ENCODE measurements at places on chromosomes 2 and 18.

DNA sequence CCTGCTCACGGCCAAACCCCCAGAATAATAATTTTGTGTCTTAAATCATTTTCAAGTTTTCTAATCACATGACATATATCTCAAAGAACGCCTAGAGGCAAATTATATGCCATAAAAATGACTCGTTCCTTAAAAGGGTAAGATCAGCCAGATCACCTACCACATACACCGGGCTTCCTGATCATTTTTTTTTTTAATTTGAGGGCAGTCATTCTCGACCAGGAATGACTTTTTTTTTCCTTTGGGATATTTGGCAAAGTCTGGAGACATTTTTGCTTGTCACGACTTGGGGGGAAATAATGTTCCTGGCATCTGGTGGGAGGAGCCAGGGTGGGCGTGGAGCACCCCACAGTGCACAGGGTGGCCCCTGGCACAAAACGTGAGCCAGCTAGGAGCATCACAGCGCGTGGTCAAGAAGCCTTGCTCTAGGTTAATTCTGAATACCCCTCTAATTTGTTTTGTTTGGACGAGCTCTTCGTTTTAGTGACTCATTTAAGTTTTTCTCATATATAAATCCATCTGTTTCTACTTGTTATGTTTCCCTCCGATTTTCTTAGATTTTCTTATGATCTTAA lies 94.9 kb downstream of the TWIST2 start:
- DNase-seq: no peak

GRCh38 chr2:23330214-23330613 lies 54.8 kb upstream of the KLHL29 start:
- no peak for DNase-seq

GRCh38 chr18:8627107-8627472 lies 17.9 kb downstream of the RAB12 start:
- DNase-seq: no peak

DNA sequence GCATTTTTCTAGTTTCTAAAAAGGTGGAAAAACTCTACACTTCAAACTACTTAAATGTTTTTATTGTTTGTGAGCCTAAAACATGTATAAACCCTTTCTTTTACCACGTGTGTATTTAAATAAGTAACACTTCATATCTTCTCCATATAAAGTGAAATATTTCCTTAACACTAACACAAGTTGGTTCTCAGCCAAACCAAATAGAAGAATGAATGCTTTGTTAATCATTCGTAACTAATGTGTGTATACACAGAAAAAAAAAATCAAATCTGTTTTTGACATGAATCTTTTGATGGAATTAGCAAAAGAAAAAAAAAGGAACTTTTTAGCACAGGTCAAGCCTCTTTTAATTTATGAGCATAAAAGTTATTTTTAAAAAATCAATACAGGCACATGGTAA lies 89.3 kb downstream of the EHBP1 start:
- DNase-seq: no peak

- DNase-seq: no peak
Measured at GRCh38 chr2:196218106-196218505, 46.7 kb upstream of the STK17B start.

DNA sequence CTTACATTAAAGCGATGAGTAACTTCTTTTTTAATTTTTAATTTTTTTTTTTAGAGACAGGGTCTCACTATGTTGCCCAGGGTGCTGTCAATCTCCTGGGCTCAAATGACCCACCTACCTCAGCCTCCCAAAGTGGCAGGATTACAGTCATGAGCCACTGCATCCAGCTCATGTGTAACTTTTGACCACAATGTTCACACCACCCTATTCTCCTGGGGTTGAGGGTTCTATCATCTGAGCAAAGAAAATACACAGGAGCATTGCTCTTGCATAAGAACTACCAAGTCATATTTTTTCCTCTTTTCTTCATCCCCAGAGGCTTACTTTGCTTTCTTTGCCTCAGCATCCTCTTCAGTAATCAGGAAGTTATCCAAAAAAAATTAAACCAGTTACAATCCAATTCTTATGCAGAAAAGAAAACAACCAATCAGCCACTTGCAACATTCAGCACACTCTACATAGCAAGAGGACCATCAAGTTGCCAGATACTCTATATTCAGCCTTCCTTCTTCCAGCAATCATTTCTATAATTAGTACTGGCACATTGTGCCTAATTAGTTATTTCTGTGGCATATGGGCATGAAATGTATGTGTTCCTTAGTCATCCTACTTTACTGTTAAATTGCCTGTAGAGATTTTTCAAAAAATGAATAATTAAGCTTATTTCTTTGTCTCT lies 345.6 kb downstream of the AKAIN1 start:
- no peak for DNase-seq

DNA sequence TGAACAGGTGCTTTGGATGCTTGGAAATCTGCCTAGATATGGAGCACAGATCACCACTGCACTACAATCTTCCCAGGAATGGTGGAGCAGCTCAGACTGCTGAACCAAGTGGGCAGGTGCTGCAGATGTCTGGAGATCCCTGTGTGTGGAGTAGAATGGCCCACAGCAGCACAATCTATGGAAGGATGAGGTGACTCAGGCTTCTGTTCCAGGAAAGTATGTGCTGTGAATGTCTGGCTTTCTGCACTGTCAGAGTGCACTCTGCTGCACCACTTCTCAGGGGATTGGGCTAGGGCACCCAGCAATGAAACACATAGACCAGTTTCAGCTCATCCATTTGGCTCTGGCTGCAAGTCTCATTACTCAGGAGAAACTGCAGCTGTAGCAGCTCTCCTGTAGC lies 865.4 kb upstream of the NXPH2 start:
- DNase-seq: no peak

GRCh38 chr18:24018299-24018886 lies 3.8 kb downstream of the TTC39C start:
- DNase-seq: no peak

- DNase-seq: no peak
Measured at GRCh38 chr2:109062859-109063700, 65.9 kb upstream of the SH3RF3 start.

DNA sequence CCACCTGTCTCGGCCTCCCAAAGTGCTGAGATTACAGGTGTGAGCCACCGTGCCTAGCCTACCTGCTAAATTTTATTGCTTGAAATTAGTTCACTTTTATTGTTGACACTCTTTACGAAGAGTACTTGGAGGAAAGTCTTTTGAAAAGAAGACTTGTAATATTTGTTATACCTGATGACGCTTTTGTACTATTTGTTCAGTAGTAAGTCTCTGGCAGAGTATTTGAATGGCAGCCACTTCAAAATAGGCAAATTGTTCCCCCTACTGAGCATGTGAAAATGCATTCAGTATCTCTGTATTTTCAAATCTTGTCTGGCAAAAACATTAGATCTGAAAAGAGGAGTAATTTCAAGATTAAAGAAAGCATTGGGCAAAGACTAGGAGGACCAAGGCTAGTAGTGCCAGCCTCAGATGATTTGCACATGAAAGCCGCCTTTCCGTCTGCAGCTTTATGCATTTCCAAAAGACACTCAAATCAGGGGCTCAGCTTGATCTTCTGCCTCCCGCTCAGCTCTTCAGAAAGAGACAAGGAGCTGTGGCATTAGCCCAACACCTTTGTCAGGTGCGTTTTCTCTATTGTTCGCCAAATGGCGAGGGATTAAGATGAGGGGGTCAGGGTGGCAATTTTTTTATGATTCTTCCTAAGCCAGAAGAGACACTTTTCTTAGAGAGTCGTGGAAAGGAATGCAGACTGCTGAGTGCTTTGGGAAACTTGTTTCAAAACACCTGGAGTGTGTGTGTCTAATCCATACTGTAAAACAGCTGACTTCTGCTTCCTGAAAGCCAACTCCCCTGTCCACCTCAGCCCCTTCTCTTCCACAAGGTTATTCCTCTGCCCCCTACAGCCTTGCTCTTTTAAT lies 18.8 kb upstream of the FOXI3 start:
- no peak for DNase-seq

- no peak for DNase-seq
Measured at GRCh38 chr2:11679486-11680181, 9.6 kb upstream of the NTSR2 start.

- no peak for DNase-seq
Measured at GRCh38 chr2:37831081-37831780, 93.9 kb upstream of the RMDN2 start.

GRCh38 chr2:25711675-25712354 lies 38.4 kb upstream of the DTNB start:
- no peak for DNase-seq

DNA sequence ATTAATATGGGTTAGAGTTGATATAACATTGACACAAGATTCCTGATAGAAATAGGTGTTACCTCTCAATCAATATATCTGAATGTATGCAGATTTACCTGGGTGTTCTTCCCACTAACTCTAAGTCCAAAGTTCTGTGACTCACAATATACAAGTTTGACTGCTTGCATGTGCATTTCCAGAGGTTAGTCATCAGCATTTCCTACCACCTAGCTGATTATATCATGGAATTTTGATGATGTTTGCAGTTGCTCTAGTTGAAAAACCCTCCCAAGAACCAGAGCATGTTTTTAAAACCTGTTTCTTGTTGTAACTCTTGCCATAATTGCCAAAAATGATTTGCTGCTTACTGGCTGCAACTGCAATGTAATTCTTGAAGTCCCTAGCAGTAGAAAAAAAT lies 15.0 kb upstream of the DSG1 start:
- DNase-seq: no peak

GRCh38 chr2:157395811-157396210 lies 48.1 kb downstream of the CYTIP start:
- DNase-seq: no peak

DNA sequence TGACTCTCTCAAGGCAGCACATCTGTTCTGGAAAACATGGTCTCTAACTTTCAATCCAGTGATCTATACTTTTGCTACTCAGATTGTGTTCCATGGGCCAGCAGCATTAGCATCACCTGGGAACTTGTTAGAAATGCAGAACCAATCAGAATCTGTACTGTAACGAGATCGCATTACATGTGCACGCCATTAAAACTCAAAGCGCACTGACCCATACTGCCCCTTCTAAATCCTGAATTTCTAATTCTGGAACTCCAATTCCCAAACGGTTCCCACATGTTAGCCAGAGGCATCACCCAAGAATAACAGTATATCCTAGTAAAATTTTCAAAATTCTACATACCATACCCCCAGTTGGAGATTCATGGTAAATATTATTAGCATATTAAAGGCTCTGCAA lies 10.5 kb upstream of the DCTN1 start:
- no peak for DNase-seq

DNA sequence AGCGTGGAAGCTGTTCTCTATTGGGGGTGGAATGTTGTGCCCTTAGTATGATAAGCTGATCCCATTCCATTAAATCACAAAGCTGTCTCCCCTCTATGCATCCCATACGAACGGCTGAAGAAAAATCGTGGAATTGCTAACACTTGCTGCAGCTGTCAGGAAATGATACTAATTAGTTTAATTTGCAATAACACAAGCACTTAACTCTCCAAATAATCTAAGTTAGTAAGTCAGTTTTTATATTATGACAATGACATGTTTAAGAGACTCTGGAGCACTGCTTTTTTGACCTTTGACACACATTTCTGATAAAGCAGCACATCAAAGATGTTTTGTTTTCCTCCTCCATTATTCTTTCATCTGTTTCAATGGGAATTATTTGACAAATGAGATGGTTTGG lies 123.7 kb upstream of the SATB2 start:
- DNase-seq: no peak

DNA sequence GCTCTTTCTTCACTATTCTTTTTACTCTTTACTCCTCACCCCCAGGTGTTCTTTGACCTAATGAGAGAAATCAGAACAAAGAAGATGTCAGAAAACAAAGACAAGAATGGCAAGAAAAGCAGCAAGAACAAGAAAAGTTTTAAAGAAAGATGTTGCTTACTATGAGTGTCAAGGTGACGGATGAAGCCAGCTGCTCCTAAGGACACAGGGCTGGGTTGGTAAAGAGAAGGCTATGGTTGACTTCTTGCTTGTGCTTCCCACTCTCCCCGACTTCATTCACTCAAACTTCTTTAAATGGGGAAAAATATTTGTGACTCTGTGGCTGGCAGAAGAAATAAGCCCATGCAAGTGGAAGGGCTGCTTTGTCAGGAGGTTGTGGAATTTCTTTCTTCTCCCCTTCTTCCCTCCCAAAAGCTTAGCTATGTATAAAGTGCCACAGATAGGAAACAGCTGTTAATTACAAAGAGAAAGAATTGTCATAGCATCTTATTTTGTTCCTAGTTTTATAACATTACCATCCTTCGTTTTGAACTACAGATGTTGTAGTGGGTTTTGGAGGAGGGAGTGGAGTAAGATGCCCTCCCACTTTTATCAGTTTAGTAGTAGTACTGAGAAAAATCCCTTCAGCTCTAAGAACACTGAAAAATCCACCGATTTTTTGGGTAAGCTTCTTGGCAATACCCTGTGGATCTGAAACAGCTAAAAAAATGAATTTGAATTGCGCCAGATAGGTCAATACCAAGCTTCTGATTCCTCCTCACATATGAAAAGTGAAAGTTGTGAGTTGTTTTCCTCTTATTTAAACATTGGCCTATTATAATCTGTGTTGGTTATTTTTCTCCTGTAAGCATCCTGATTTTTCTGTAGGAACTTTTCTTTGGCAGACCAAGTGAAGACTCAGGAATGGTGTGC lies 40.7 kb downstream of the RALB start:
- no peak for DNase-seq

- DNase-seq: no peak
Measured at GRCh38 chr18:79227621-79228020, 158.4 kb downstream of the ATP9B start.

GRCh38 chr18:62109676-62110075 lies 77.2 kb downstream of the PIGN start:
- no peak for DNase-seq

- no peak for DNase-seq
Measured at GRCh38 chr2:139798391-139798790, 1018.2 kb upstream of the NXPH2 start.

GRCh38 chr18:76005632-76006208 lies 489.3 kb downstream of the ZNF516 start:
- no peak for DNase-seq

All from stimulated activated CD4-positive, alpha-beta T cell treated with anti-CD3 and anti-CD28 coated beads, Interleukin-12 subunit alpha, Interleukin-12 subunit beta, amount 100 ng/mL, for 48 hours (primary cell).